Osteoblast (primary cell): ENCODE measurements at places on chromosomes 5 and 9. TPM values are rescaled to one million over a fixed set of nuclear protein-coding genes. Genes with fewer than 3 reads are reported as not detected.

NCBP1 gene
- total RNA-seq, result 28.0 and 37.3 TPM in 2 replicates

SEMA5A gene
- total RNA-seq, result 42.3 and 47.1 TPM in 2 replicates

ENHO gene
- under 0.01 and 0.29 TPM in 2 replicates for total RNA-seq

PPP2R2B gene
- under 0.01 TPM in 1 of 2 replicates, not detected in the other for total RNA-seq

CTSV gene
- total RNA-seq, result 0.29 and 0.36 TPM in 2 replicates

PCDHGA11 gene
- 12.3 and 16.5 TPM in 2 replicates for total RNA-seq

ADAMTS16 gene
- 1.4 and 1.5 TPM in 2 replicates for total RNA-seq

TAF1L gene
- total RNA-seq, result not detected in 2 replicates

MCTP1 gene
- total RNA-seq, result 5.8 and 6.8 TPM in 2 replicates

TMEM171 gene
- total RNA-seq, result 8.0 TPM in 2 replicates

UIMC1 gene
- total RNA-seq, result 34.5 and 40.9 TPM in 2 replicates

ASPN gene
- 1.1 and 1.2 TPM in 2 replicates for total RNA-seq

RASEF gene
- 1.4 and 2.1 TPM in 2 replicates for total RNA-seq

SELENOP gene
- total RNA-seq, result 171 and 198 TPM in 2 replicates

IL3 gene
- total RNA-seq, result not detected in 2 replicates

IFNA13 gene
- total RNA-seq, result not detected in 2 replicates

C5 gene
- 5.1 and 5.6 TPM in 2 replicates for total RNA-seq

TXN gene
- total RNA-seq, result 234 and 258 TPM in 2 replicates
